ENCODE measurements at places on chromosomes 12 and 14.

- DNase-seq: no peak
These were observed 203.4 kb downstream of the KIF26A start for GRCh38 chr14:104341532-104342434.

GRCh38 chr12:80226576-80226975, 127.2 kb downstream of the OTOGL start:
- DNase-seq: no peak

DNA sequence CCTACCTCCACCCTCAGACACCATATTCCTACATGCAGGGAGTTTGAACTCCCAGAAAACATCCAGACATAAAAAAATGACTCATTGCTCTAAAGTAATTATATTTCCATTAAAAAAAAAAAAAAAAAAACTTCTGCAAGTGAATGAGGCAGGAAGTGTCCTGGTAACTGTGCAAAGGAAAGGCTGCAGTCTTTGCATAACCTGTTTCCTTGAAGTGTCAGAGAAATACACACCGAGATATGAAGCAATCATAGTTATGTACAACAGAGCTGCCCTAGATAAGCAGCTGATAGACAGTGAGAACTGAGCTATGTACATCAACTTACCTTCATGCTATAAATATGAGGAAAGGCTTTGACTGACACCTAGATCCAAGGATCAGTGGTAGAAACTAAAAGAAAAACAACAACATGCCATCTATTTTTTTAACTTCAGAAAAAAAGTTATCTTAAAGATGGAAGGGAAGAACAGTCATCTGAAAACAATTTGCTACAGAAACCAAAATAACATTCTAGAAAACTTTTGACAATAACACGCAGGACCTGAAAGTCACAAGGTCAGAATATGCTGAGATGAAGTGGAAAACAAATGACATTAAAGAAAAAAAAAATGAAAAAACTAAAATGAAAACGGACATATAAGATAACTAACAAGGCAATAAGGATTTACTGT, 263.2 kb downstream of the SEC23A start:
- DNase-seq: no peak

DNA sequence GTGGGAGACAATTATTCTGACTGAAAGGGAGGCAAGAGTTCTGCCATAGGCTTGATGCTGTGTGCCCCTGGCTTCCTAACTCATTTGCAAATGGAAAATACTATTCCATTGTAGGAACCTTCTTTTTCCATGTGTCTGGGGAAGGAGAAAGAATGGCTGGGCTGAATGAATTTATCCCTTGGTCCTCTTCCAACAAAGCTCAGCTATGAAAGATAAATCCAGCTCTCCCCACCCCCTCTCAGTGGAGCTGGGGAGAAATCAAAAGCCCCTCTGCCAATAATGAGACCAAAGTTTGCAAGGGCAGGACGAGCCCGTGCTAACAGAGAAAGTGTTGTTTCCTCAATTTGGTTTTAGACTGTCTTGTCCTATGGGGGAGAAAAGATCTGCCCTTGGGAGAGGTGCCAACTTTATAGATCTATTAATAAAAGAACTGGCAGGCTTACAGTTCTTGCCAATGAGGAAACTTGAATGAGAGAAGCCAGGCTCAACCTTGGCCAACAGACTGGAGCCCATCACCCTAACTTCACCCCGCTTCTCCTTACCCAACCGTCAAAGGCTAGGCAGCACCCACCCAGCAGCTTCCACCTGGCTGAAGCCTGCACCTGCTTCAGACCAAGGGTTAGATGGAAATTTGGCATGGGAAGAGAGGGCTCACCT, 8.9 kb upstream of the TCL1B start:
- DNase-seq: no peak

DNA sequence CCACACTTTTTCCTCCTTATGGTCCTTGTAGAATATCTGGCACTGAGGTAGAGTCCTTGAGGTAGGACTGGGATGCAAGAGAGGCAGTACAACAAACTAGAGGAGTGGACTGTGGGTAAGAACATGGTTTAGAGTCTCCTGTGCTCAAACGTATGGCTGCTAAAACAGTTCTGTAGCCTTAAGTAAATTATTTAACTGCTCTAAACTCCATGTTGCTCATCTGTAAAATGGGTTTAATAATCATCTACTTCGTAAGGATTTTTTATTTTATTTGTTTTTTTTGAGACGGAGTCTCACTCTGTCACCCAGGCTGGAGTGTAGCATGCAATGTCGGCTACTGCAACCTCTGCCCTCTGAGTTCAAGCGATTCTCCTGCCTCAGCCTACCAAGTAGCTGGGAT, 3.6 kb upstream of the COPZ1 start:
- DNase-seq: no peak

DNA sequence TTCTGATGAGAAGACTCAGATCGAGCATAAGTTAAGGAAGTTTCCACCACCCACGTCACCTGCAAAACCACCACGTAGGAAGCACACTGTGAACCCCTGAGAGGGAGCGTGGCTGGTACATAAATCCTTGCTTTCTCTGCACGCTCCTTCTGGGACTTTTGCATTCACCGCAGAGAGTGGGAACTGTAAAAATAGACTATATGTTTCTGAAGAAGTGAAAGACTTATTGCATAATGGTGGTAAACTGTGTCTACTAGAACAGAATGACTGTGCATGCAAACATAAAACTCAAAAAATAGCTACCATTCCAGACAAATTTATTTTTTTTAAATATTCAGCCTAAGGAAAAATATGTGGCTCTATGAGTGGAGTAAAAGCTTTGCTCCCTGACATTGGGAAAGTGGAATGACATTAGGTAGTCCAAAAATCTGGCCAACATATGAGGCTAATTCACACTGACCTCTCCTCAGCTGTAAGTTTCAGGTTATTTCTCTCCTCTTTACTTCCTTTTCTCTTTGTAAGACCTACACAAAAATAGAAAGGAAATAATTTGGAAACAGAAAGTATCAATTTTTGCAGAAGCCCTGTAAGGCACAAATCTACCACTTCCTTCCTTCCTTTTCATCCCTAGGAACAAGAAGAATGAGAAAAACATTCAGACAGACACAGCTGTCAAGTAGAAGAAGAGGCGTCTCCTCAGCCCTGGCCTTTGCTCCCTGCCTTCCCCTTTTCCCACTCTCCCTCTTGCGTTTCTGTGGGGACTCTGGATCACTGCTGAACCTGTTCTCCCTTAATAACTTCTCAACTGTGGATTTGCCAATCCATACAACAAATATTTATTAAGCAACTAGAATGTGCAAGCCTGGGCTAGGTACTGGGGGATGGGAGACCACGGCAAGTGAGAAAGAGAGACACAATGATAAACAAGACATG, 264.3 kb upstream of the FOXN3 start:
- DNase-seq: no peak

GRCh38 chr14:47526591-47527244, 148.7 kb downstream of the MDGA2 start:
- no peak for DNase-seq

DNA sequence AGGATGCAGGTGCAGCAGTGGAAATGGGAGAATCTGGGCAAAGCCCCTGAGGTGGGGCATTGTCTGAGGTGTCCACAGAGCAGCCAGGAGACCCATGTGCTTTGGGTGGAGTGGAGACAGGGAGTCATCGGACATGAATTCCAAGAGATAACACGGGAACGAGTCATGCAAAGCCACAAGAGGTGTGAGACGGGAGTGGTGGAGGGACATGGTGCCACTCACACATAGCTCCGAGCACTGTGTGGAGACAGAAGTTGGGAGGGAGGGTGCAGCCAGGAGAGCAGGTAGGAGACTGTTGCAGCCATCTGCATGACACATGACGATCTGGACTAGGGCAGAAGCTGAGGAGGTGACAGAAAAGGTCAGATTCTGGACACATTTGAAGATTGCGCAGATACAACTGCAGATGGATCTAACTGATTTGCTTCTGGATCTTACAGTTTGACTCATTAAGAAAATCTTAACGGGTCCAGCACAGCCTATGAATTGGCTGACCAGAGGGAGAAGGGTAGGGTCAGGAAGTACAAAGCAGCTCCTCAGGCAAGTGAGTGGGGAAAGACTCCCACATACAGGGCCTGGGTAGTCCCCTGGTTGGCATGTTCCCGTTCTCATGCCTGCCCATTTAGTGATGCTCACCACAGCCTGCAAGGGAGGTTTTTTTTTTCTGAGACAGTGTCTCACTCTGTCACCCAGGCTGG, 379.8 kb downstream of the FUT8 start:
- DNase-seq: peak; percentile 37
